RKO (cell line): ENCODE measurements at places on chromosomes 7 and 10.

DNA sequence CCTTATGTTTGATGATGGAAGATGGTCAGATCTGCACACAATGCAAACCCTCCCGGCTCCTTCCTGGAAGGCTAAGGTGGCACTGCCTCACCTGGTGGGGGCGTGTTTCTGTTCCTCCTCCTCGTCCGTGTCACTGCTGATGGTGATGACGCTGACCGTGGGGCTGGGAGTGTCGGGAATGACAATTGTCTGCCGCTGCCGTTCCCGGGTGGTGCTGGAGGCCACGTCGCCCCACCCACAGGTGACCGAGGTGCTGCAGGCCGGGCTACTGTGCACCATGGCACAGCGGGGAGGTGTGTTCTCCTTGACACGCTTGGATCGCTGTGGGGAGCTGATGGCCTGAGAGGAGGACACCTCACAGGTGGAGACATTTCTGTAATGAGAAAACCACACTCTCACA is 73.1 kb downstream of the CLEC2L start:
- DNase-seq: no peak

DNA sequence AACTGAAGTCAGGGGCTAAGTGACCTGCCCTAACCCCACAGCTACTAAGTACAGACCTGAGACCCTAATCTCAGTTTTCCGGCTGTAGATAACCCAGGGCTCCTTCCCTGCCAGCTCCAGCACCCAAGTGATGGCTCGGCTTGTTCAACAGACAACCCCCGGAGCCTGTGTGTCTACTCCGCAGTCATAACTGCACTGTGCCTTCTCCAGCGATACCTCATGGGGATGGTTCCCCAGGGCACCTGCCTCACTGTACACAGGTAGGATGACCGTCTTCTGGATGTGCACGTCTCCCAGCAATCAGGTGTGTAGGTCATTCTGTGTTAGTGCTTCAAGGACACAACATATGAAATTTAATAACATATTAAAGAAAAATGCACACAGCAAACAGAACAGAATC is 37.1 kb downstream of the CPXM2 start:
- no peak for DNase-seq

DNA sequence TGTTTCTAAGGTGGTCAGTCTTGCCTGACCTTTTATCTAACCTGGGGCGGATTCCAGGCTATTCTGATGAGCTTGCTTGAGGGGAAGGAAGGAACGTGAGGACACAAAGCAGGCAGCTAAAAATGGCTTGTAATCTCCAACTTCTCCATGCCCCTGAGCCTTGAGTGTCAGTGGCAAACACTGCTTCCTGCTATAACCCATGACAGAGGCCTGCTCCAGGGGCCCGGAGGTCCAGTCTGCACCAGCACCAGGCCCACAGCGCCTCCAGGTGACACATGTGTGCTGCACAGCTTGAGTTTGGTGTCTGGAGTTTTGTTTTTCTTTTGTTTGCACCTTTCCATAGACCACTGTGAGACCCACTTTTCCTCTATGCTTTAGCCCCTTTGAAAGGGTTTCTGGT is 207.9 kb downstream of the PAXIP1 start:
- DNase-seq: no peak

DNA sequence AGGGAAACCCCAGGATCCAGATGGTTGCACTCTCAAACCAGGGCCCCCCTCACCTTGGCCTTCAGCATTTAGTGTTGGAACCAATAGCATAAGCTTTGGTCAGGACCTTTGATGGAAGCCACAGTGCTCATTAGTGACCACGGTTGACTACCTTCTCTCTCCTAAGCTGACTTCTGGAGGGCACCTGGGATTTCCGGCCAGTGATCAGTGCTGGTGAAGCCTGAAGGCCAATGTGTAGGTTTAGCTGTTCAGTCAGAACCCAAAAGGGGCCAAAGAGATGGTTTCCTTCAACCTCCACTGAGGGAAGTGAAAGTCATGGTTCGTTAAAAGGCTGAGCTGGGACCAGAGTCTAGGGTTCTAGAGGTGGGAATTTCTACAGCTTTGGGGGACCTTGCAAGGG is 46.4 kb downstream of the TCF7L2 start:
- no peak for DNase-seq

- DNase-seq: no peak
Measured at GRCh38 chr10:133528296-133528844, 1.2 kb downstream of the CYP2E1 start.

- DNase-seq: no peak
Measured at GRCh38 chr7:6164010-6164409, 108.4 kb downstream of the CYTH3 start.

DNA sequence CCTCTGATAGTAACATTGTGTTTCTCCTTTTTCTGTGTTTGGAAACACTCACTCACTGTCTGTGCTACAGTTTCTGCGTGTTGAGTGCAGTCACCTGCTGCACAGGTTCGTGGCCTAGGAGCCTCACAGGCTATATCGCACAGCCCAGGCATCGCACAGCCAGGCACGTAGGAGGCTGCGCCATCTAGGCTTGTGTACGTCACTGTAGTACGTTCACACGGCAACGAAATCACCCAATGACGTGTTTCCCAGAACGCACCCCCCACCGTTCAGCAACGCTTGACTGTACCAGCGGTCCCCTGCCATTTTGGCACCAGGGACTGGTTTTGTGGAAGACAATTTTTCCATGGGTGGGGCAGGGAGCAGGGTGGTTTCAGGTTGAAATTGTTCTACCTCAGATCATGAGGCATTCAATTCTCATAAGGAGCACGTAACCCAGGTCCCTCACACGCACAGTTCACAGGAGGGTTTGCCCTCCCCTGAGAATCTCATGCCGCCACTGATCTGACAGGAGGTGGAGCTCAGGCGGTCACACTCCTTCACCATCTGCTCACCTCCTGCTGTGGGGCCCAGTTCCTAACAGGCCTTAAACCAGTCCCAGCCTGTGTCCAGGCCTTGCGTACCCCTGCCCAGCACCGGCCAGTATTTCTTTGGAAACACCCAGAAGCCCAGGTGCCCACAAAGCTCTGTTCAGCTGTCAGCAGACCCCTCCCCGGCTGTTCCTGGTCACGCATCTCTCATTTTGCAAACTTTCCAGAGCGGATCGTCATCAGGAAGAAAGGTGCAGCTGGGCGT is 23.2 kb upstream of the PRKAR1B start:
- no peak for DNase-seq

DNA sequence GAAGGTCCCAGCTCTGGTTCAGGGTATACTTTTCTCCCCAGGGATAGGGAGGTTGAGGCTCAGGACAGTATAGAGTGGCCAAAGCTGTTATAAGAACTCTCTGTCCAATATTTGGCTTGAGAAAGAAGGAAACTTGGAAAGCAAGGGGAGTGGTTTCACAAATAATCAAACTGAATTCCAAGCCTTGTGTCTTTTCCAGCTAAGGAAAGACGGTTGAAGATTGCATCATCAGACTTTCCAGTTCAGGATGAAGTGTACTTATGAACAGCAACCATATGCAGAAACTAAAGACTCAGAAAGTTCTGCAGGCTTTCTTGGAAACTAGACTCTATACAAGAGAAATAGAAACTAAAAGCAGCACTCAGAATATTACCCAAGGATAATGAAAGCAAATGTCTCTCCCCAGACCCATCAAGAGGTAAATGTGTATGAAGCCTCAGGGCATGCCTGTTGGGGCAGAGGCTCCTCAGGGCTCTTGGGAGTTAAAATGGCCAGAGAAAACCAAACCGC is 46.4 kb downstream of the RAMP3 start:
- DNase-seq: no peak

GRCh38 chr10:11713963-11714362 is 28.2 kb upstream of the ECHDC3 start:
- no peak for DNase-seq

- DNase-seq: no peak
Measured at GRCh38 chr7:2800931-2801688, 43.0 kb downstream of the GNA12 start.

DNA sequence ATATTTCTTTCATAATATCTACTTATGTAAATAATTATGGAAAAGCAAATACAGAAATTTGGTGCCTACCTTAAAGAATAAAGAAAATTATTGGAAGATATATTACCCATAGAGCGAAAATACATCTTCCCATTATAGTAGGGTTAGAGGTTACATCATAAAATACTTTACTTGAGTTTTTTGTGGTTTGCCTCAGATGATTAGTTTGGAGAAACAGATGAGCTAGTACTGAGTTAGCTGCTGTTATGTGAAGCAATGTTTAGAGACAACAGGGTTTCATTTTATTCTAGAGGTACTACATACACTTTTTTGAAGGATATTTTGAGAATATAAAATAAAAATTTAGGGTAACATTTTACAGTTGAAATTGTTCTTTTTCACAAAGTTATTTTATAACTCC is 2.9 kb upstream of the MLLT10 start:
- DNase-seq: peak; percentile 43

DNA sequence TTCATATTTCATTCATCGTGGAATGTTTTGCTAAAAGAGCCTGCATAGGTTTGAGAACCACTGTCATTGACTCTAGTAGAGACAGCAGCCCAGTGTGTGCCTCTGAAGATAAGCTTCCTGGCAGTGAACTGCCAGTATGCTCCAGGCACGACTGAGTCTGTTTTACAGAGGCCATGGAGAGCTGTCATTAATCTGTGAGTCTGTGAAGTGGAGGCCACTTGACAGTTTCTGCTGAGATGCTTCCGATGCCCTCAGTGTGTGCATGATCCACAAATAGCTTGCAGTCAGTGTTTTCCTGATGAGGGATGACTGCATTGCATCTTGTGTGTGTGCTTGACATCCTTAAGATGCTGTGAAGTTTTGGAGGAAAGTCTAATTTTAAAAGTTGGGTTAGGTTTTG is 162.2 kb downstream of the PFKFB3 start:
- no peak for DNase-seq

DNA sequence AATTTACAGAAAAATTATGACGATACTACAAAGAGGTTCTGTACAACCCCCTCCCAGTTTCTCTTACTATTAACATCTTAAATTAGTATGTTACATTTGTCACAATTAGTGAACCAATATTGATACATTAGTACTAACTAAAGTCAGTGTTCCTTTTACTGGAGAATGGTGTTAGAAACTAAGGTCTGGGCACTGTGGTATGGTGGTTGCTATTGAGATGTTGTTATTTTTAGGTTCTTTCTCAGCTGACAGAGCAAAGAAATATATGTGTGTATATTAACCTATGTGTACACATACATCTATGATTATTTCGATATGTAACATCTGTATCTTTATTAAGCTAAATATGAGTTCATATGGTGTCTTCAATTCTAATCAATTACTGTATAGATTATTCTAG is 11.7 kb upstream of the CFTR start:
- DNase-seq: no peak

DNA sequence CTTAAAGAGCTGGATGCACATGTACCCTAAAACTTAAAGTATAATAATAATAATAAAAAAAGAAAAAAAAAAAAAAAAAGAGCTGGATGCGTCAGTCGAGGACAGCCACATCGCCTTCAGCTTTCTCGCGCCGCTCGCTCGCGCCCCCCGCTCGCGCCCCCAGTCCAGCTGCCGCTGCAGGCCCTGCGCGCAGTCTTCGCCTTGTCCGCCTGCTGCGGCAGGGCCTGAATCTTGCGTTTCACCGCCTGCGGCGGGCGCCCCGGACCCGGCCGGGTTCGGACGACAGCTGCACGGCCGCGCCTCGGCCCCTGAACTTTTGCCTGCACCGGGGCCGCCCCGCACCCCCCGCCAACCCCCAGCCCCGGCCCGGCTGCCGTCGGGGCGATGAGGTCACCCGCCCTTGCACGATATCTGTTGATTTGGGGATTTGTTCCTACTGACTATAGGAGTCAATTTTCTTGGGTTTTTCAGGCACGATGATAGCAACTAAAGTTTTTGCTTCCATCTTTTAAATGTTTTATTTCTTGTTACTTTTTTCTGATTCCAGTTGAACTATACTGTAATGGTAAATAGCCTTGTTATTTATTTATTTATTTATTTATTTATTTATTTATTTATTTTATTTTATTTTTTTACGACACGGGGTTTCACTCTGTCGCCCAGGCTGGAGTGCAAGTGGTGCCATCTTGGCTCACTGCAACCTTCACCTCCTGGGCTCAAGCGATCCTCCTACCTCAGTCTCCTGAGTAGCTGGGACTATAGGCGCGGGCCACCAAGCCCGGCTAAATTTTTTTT is 33.5 kb upstream of the CPN1 start:
- DNase-seq: no peak

GRCh38 chr10:131617113-131617858 is 283.5 kb upstream of the PPP2R2D start:
- no peak for DNase-seq

GRCh38 chr7:13508586-13508985 is 480.9 kb downstream of the ETV1 start:
- DNase-seq: no peak

- no peak for DNase-seq
Measured at GRCh38 chr7:151896486-151896885, 19.6 kb upstream of the PRKAG2 start.

DNA sequence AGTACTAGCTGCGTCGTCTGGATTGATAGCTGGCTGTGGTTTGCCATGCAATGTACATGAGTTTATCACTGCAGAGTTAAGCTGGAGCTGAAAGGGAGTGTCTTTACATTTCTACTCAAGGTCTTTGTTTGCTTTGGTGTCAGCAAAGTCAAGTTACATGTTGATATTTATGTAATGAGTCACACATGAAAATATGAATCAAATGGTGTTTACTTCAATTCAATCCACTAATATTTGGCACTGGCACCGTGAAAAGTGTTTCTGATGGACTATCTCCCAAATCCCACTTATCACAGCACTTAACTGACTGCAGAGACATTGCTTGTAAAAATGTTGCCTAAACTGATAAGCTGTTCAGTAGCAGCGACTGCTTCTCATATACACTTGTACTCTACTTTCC is 395.9 kb downstream of the TFEC start:
- DNase-seq: no peak

GRCh38 chr10:792792-793100 is 103.3 kb upstream of the DIP2C start:
- no peak for DNase-seq

- no peak for DNase-seq
Measured at GRCh38 chr10:79132681-79133381, 64.1 kb downstream of the ZMIZ1 start.

DNA sequence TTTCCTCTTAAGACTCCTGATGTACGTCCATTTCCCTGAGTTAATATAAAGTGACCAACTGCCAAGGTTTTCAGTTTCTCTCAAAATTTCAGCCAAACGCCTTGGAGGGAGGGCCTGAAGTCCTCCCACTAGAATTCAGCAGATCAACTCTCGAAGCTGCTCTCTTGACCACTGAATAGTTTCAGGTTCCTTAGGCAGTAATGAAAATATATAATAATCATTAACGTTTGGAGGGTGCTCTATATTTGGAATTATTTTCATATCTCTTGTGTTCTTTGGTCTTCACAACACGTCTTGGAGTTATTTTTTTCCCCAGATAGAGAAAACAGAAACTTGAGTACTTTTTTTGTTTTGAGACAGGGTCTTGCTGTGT is 123.6 kb upstream of the SFMBT2 start:
- no peak for DNase-seq
